ENCODE measurements at places on chromosomes 1 and 21.
A peak's percentile ranks its signal among the peaks of the same experiment; 100 is the strongest.

- no peak for DNase-seq
These were observed 5.3 kb downstream of the PADI2 start for GRCh38 chr1:17113963-17114362.

GRCh38 chr1:201062511-201063091, 39.1 kb upstream of the KIF21B start:
- no peak for DNase-seq

- no peak for DNase-seq
These were observed 35.6 kb downstream of the PTPN14 start for GRCh38 chr1:214515544-214516433.

DNA sequence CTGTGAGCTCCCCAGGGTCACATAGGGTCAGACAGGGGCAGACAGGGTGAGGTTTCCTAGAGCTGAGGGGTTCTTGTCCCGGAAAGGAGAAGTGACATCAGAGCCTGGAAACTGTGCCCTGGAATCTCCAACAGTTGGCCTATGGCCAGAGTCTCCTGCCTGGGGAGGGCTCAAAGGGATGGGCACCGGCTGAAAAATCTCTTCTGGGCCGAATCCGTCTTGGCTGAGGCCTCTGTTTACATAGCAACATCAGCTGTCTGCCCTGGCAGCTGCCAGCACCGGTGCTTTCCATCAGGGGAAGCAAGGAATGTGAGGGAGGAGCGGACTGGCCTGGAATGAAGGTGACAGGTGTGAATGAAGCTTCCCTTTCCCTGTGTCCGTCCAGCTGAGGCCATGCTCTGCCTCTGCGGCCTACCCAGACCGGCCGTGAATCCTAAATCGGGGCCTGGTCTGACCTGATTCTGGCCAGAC, 30.7 kb downstream of the VASH2 start:
- no peak for DNase-seq

DNA sequence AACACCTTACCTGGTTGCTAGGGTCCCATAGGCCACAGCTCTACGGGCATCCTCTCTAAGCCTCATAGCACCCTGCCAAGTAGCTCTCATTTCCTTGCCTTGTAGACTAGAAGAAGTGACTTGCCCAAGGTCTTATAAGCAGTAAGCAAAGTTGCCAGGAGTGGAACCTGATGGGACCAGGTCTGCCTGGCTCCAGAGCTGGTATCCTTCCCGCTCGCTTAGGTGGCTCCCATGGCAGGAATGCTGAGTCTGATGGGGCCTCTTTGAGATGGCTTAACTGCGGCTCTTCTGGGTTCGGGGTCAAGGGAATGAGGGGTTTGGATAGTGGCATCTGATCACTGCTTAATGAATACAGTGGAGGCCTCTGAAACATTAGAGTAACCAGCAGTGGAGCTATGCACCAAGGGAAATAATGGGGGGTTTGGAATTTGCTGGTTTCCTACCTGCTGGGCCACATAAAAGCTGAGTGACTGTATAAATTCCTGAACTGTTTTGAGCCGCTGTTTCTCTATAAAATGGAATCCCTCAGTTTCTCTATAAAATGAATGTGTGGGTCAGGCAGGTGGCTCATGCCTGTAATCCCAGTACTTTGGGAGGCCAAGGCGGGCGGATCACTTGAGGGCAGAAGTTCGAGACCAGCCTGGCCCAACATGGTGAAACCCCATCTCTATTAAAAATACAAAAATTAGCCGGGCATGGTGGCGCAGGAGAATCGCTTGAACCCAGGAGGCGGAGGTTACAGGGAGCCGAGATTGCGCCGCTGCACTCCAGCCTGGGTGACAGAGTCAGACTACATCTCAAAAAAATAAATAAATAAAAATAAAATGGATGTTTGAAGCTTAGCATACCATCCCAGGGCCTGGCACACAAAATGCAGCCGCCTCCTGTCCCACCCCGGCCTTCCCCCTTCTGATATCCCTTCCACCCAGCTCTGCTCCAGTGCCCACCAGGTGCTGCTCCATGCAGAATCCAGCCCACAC, 12.4 kb downstream of the FAM151A start:
- DNase-seq = no peak

DNA sequence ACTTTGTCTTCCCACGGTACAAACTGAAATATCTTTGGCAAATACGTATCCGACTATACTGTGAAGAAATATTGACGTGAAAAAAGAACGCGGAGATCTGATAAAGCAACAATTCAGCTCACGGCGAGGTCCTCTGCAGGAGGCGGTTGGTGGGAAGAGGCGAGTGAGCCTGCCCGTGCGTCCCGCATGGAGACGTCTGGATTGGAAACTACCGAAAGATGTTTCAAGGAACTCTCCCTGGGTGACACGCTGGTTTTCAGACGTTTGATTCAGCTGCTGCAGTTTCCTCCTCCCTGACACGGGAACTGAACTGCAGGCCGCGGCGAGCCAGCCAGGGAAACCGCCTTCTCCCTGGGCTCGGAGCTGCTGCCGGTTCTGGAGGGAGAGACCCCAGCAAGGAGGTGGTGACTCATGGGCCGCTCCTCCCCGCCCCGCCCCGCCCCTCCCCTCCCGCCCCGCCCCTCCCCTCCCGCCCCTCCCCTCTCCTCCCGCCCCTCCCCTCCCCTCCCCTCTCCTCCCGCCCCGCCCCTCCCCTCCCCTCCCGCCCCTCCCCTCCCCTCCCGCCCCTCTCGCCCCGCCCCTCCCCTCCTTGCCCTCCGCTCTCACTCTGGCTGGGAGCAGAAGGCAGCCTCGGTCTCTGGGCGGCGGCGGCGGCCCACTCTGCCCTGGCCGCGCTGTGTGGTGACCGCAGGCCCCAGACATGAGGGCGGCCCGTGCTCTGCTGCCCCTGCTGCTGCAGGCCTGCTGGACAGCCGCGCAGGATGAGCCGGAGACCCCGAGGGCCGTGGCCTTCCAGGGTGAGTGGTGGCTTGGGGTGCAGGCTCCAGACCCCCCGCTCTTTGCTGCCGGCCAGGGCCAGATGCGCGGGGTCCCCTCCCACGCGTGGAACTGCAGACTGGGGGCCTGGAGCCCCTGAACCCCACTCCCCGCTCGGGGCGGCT, at the start of gene COL6A1:
Gene COL6A1, plus strand, starts transcription at position 620 of the 941 bp plus-strand sequence. Its CDS starts 81 bp downstream, at position 701.
- peak; percentile 81 for DNase-seq

DNA sequence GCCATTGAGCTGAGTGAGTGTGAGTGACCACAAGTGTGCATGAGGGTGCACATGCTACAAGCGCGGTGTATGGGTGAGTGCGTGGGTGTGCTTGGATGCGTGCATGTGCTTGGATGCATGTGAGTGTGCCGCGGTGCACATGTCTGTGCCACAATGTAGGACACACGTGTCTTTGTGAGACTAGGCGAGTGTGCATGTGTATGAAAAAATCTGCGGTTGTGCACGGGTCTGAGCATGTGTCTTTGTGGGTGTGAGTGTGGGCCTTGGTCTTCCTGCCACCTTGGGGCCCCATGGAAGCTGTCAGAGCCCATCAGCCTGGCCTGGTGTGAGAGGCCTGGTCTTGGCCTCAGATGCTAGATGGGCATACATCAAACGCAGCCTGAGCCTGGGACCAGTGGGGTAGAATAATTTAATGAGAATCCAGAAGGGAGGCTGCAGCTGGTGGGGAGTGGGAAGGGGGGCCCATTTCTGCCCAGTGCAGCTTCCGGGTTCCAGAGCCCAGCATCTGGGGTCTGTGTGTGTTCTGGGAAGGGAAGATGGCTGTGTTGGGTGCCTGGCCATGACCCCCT, 103.9 kb upstream of the SLC2A1 start:
- DNase-seq = no peak

Measured in hematopoietic multipotent progenitor cell treated with erythropoietin and hydrocortisone succinate and interleukin-3 and kit ligand, for 4 days (in vitro differentiated cells).